Epithelial cell of esophagus (primary cell): ENCODE measurements at places on chromosomes 1 and 21.

DNA sequence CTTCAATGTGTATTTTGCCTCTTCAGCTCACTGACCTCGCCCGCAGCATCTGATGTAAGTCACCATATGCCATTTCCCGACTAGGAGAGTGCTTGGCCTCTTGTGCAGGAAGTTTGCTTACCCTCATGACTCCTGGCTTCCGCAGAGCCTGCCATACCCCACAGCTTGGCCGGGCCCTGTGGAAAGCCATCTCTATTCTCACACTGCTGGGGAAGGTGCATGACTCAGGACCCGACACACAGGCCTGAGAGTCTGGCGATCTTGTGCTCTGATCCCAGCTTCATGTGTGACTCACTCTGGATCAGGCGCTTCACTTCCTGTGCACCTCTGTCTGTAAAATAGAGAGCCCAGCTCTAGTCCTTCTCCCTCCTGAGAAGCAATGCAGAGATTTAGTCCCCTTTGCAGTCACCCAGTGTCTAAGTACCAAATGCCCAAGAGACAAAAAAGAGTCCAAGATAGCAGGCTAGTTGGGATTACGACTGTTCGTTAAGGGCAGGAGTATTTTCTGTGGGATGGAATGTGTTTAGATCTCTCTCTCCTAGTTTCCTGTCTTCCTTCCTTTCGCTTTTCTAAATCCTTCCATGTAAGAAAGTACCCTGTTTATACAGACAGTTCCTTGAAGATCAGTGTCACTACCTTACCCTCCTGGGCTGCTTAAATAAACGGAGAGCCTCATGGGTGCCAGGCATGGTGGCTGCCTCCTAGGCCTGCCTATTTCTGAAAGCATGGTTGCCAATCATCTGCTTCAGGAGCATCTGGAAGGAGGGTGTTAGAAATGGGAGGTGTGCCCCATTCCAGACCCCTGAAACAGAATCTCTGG is 62.8 kb upstream of the KIF26B start:
- DNase-seq: peak; percentile 97

GRCh38 chr1:95982711-95983110 is 738.9 kb upstream of the PTBP2 start:
- peak; percentile 10 for DNase-seq

GRCh38 chr21:45019887-45020537 is 54.4 kb upstream of the ADARB1 start:
- no peak for DNase-seq

DNA sequence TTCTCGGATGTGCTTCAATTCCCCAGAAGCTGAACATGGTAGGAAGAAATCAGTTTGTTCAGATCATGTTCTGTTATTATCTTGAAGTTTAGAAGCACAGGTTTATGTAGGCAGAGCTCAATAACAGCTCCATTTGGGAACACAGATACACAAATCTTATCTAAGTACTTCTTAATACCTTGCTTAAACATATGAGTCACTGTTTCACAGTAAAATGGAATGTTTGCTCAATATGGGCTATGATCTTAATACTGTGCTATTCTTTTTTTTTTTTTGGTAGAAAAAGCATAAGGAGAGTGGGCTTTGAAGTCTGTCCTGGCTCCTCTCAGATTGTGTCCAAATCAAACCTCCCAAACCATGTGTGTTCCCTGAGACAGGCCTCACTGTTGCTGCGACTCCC is 13.4 kb downstream of the PROK1 start:
- DNase-seq: peak; percentile 79

GRCh38 chr1:229993060-229993459 is 74.0 kb upstream of the GALNT2 start:
- no peak for DNase-seq

DNA sequence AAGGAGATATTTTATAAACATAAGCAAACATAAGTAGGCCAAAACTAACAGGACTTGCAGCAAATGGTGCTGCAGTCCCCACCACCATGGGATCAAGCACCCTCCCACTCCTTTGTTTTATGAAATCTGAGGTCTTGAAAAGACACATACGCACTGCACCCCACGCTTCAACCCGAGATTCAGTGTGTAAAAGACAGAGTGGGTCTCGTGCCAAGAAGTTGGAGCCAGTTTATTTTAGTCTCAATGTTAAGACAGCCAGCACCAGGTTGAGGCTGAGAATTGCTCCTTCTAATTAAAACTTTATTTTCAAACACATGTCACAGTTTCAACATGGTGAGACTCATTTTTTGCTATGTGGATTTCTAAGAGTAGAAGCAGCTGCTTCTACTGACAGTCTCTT is 139.1 kb upstream of the TIAM1 start:
- DNase-seq: no peak
